ENCODE measurements at places on chromosomes 3 and 15.

- DNase-seq = no peak
Observed at GRCh38 chr15:101528917-101529299, 39.4 kb upstream of the PCSK6 start.

- no peak for DNase-seq
Observed at GRCh38 chr3:78497021-78497420, 1270.8 kb downstream of the ROBO1 start.

DNA sequence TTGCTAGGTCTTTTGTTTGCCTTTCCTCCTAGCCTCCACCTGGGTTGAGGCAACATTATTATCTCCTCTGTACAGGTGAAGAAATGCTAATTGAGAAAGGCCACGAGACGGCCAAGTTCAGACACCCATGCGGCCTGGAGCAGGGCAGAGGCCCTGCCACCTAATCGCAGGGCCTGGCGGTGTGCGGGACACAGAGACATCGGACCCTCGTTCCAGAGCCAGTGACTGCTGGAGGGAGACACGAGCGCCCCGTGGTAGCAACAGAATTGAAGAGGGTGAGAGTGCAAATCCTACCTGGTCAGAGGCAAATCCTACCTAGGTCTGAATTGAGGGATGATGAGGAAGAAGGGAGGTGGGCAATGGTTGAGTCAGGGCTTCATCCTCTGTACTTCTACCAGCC, 113.8 kb upstream of the MEF2A start:
- no peak for DNase-seq

GRCh38 chr15:69656271-69657030, 203.8 kb downstream of the RPLP1 start:
- DNase-seq = no peak

GRCh38 chr15:35362195-35362829, 183.7 kb downstream of the DPH6 start:
- no peak for DNase-seq

- no peak for DNase-seq
Observed at GRCh38 chr3:172258624-172259023, 189.6 kb downstream of the GHSR start.

- DNase-seq = no peak
Observed at GRCh38 chr3:112114576-112115160, 18.4 kb downstream of the GCSAM start.

GRCh38 chr15:31901501-31901900, 128.8 kb upstream of the CHRNA7 start:
- DNase-seq = no peak

DNA sequence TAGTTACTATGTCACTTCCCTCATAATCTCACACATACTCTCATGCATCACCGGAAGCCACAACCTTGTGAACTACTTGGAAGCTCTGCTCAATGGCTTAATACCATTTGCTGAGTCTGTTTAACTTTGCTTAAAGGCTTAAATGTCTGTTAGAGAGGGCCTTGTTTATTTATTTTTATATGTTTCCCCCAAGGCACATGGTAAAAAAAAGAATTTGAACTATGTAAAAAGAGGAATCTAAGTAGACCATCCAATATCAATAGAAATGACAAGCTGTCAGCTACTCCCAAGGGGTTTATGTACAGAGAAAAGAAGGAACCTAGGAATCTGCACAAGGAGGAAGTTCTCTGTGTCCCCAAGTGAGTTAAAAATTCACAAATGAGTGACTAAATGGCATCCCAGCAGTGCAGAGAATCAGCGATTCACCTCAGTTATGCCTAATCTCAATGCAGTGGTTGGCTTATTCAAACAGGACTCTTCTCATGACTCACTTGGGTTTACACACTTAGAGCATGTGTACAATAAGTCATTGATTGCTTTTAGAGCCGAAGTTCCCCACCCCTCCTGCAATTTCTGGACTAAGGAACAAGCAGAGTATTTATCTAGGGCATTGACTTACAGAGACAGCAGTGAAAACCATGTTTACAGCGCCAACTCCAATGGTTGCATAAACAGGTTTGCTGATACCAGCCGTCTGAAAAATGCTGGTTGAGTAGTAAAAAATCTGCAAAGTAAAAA, 24.4 kb downstream of the SLC2A2 start:
- DNase-seq = no peak

- no peak for DNase-seq
Observed at GRCh38 chr3:65809641-65810150, 229.0 kb downstream of the MAGI1 start.

DNA sequence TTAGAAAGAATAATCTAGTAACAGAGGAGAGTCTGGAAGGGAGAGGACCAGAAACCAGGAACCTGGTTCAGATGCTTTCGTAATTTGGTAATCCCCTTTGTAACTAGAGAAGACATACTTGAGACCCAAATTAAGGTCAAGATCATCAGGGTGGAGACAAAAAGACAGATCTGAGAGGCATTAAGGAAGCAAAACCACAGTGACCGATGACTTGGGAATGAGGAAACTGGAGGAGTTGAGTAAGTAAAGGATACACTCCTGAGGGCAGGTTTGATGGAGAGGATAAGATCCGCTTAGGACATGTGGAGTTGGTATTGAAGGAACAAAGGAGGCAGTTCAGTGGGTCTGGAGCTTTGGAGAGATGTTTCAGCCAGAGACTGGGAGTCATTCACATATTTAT, 23.6 kb upstream of the BCL2A1 start:
- DNase-seq = no peak

GRCh38 chr3:71086777-71087142, 496.8 kb downstream of the FOXP1 start:
- no peak for DNase-seq

DNA sequence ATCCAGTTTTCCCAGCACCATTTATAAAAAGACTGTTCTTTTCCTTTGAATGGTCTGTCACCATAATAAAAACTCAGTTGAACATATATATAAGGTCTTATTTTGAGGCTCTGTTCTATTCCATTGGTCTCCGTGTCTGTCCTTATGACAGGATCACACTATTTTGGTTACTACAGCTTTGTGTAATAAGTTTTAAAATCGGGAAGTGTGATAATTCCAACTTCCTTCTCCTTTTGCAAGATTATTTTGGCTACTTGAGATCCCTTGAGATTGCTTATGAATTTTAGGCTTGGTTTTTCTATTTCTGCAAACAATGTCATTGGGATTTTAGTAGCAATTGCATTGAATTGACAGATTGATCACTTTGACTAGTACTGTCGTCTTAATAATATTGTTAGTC, 35.7 kb downstream of the SACM1L start:
- DNase-seq = no peak

DNA sequence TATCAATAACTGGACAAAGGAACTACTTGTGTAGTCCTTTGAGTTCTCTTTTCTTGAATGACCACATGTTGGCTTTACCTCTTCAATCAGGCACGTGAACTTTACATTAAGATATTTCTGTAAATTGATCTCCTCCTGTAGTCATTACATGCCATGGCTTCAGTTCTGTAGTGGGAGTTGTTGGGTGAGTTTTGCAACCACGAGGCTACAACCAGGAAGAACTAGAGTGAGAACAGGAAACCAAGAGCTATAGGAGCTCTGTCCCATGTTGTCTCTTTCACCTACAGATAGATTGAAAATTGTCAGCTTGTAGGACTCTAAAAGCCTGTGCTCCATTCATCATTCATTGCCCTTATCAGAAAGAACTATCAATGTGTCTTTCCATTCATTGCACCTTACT, 2.0 kb downstream of the RSRC1 start:
- no peak for DNase-seq

DNA sequence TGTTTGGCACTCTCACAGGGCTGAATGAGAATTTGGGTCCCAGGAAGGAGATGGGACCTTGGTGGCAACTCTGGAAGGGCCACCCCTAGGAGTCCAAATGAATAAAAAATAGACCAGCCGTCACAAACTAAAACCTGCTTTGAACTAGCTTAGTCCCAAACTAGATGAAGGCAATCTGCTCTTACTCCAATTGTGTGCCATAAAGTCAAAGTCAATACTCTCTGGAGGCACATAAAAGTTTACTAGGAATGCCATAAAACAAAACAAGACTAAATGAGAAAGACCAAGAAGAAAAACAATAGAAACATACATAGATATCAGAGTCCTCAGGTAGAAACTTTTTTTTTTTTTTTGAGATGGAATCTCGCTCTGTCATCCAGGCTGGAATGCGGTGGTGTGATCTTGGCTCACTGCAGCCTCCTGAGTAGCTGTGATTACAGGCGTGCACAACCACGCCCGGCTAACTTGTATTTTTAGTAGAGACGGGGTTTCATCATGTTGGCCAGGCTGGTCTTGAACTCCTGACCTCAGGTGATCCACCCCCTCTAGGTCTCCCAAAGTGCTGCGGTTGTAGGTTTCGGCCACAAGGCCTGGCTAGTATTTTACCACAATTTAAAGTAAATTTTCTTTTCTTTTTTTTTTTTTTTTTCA, 8.1 kb downstream of the GOLGA6L2 start:
- no peak for DNase-seq

- DNase-seq = no peak
Observed at GRCh38 chr3:8529181-8529637, 27.6 kb downstream of the LMCD1 start.

DNA sequence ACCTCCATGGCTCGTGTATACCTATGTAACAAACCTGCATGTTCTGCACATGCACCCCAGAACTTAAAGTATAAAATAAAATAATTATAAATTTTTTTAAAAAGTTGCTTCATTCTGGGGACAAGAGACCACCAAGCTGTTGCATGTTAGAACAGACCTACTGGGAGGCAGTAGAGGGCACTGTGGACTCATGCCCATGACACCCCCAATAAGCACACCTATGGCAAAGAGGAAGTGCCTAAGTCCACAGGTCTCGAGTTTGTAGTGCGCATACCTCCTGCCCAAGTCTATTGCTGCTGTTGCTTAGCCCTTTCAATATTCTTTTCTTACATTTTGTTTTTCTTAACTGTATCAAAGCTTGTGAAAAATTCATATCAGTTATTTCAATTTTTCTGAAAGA, 267.9 kb upstream of the THBS1 start:
- no peak for DNase-seq

GRCh38 chr15:47688573-47689086, 28.7 kb upstream of the SEMA6D start:
- DNase-seq = no peak

- DNase-seq = no peak
Observed at GRCh38 chr15:48084759-48085590, 35.8 kb upstream of the SLC24A5 start.

DNA sequence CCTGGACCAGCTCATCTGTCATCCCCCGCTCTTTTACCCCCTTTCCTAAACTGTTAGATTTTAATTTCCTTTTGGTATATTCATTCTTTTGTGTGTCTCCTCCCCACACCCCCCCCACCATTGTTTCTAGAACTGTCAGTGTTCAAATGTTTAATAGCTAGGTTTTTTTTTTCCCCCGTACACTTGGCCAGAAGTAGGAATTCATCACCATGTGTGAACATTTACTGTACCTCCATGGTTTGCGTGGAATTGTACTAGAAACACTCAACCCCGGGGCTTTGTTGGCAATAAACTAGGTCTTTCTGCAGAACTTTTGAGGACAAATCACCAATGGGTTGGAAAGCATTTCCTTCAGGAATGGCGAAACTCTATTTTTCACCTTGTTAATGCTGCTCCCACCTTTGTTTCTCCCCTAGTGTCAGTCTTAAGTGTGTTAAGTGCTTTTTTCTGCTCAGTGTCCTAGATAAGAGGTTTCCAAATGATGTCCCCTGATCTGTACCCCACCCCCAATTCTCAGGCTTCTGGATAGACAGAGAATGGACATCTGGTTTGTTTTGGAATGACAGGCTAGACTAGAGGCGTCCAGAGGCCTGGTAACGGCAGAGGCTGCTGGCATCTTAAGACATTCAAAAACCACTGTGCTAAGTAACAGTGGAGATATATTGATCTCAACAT, 76.8 kb downstream of the SMAD3 start:
- DNase-seq = no peak

DNA sequence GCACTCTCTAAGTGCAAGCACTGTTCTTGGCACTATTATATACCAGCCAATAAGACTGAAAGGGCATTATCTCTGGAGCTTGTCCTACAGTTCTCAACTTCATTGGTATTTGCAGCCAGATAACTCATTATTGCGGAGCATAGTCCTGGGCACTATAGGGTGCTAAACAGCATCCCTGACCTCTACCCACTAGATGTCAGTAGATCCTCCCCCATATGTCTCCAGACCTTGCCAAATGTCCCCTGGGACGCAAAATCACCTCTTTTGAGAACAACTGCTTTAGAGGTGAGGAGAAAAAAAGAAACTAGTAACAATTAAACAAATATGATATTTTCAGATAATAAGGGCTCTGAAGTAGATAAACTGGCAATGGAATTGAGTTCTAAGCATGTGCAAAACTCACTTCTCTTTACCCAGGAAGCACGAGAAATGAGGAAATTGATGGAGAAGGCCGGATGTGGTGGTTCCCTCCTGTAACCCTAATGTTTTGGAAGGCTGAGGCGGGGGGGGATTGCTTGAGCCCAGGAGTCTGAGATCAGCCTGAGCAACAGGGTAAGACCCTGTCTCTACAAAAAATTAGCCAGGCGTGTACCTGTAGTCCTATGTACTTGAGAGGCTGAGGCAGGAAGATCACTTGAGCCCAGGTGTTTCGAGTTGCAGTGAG, 61.4 kb downstream of the FRMD4B start:
- DNase-seq = no peak

GRCh38 chr3:110881069-110881468, 190.5 kb upstream of the NECTIN3 start:
- no peak for DNase-seq

DNA sequence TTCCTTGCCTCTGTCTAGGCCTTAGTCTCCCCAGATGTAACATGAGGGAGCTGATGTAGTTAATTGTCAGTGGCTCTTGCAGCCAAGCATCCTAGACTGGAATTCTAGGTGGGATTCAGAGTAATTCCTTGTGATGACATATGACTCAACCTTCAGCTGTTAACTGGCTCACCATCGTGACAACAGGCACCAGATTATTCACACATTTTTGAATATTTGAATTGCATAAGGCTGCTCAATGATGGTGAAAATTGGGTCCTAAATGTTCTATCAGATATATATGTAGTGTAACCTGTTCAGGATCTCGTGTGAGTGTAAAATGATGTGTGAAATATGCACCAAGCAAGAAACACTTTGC, 405.1 kb downstream of the LPP start:
- DNase-seq = no peak
